LNCaP clone FGC (cell line): ENCODE measurements at places on chromosomes 12 and 14.

DNA sequence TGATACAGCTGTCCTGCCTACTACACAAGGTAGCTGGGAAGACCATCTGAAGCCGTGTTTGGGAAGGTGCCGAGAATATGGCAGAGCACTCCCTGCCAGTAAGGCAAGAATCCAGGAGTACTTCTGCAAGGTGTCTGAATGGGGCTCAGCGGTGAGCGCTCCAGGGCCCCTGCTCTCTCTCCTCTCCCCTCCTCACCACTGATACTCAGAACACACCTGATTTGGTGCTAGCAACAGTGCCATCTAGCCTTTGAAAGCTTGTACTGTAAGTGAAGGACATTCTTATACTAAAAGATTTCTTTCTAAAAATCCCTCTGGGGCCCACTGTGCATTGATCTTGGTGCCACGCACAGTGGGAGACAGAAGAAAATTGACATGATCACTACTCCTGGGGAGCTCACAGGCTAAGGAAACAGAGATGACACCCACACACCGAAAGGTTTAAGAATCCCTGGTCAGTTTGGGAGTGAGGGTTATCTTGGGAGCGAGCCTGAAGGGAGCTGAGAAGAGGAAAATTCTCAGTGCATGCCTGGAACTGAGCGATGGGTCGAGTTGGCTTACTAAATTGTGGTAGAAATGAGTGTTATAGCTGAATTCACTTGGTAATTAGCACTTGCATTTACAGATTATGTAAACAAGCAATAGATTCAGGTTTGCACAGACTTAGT lies 216.9 kb downstream of the NTF3 start:
- peak; percentile 10 for DNase-seq

- no peak for DNase-seq
Observed at GRCh38 chr14:55731881-55732498, 152.0 kb downstream of the KTN1 start.

- no peak for DNase-seq
Observed at GRCh38 chr14:102316338-102316742, 3.2 kb upstream of the ZNF839 start.

DNA sequence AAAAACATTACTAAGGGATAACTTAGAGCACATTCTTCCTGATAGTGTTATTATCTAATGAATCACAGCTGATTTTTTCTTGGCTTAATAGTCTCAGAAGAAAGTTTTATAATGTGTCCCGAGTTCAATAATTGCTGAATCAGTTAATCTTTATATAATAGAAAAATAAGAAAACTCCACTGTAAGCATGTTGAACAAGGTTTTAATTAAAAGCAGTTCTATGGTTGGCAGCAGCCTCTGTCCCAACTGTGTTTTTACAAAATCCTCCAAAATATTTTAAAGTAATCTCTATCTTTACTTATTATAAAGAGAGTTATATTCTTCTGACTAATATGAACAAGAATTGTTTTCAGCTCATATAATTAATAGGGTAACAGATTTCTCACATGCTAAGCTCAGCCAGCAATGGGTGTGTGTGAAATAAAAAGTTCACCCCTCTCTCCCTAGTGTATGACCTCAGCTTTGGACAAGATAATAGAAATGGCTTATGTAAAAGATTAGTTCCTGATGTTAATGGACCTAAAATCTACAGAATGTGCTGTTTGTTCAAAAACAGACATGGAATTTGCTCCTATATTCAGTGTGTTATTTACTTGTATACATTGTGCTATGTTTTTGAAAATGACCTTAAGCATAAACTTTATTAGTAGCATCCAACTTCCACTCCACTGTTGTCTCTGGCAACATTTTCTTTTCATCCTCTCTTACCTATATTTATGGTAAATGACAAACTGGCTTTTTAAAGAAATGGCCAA lies 67.1 kb upstream of the DCN start:
- DNase-seq, result no peak

DNA sequence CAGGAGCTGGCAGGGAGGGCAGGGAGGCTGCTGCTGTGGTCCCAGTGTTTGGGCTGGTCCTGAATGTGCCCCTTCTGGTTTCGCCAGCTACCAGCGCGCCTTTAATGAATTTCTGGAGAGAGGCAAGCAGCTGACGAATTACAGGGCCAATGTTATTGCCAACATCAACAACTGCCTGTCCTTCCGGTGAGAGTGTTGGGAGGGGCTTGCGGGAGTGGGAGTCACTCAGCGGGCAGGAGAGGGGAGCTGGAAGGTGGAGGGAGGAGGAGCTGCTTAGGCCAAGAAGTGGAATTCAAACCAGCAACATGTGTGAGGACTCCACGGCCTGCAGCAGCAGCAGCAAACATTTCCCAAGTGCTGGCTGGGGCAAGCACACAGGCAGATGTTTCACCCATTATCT lies 7.7 kb downstream of the TNFAIP2 start:
- DNase-seq, result peak; percentile 38

DNA sequence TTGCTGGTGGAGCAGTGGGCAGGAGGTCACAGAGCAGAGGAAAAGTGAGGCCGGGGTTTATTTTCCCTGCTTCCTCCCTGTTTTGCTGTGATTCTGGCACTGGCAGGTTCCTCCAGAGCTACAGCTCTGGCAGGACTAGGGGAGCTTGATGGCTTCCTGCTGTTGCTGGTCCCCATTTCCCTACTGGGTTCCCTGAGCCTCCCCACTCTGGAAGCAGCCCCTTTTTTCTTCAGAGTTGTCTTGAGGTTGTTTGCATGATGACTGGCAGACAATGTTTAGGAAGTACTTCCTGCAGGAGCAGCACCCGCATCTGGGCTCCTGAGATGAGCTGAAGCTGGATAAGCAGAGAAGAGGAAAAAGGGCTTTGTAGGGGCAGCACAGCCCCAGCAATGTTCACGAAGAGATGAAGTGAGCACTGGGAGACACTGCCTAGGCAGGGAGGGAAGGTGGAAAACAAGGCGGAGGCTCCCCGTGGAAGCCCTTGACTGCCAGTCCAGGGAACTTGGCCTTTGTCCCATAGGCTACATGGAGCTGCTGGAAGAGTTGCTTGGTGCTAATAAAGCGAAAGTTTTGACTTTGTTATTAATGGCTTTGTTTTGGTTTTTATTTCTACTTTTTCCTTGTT lies 126.9 kb downstream of the SLC38A6 start:
- no peak for DNase-seq

DNA sequence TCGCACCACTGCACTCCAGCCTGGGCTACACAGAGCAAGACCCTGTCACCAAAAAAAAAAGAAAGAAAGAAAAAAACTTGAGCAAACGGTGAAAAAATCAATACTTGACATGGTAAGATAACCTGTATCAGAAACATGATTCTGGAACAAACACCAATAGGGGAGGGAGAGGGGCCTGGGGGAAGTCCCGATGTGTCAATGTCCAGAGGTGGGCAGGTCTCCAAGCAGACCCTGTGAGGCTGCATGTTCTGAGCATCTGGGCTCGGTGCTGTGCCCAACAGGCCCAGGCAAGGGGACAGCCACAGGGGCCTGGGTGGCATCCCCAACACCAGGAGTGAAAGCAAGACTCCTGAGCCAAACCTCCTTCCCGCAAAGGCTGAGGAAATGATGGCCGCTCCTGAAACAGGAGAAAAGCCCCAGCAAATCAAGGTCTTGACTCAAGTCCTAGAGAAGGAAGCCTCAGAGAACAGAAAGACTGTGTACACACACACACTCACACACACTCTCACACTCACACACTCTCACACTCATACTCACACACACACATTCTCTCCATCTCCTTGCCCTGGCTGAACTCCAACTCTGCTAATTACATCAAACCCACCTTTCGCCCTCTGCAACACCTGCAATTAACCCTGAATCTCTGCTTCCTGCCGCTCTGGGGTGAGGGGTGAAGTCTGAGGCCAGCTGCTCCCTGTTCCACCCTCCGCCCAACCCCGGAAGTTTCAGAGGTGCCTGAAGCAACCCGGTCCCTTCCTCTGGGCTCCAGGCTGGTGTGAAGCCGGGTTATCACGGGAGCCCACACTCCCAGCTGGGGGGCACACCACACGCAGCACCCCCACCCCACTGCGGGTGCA lies 20.4 kb downstream of the CCDC88C start:
- no peak for DNase-seq

DNA sequence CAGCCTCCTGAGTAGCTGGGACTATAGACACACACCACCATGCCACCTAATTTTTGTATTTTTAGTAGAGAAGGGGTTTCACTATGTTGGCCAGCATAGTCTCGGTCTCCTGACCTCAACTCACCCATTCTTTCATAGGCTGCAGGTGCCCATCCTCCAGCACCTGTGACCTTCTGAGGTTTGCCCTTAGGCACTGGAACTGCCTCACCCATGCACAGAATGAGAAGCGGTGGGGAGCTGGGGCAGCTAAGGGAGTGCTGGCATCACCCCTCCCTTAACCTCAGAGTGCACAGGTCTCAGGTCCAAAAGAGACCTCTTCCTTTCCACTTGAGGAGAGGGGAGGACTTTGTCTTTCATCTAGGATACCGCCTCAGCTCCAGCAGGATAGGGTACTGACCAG lies 177.4 kb upstream of the CCDC198 start:
- no peak for DNase-seq

GRCh38 chr14:65291531-65291930 lies 121.0 kb upstream of the FUT8 start:
- no peak for DNase-seq

DNA sequence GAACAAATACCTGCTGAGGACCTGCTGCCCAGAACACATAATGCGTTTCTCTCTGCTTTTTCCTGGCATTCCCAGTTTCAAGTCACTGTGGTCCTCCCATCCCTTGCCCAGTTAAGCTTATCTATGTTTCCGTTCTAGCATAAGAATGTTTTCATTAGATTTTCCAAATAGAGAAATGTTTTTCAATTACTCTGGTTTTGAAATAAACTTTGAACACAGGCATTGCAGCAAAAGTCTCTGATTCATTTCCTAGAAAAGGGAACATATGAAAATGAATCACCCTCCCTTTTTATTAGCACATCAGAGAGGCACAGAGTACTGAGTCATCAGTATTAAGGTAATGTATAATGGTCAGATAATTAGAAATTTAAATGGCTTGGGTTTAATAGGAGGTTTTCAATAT lies 201.1 kb upstream of the TMEM260 start:
- no peak for DNase-seq

DNA sequence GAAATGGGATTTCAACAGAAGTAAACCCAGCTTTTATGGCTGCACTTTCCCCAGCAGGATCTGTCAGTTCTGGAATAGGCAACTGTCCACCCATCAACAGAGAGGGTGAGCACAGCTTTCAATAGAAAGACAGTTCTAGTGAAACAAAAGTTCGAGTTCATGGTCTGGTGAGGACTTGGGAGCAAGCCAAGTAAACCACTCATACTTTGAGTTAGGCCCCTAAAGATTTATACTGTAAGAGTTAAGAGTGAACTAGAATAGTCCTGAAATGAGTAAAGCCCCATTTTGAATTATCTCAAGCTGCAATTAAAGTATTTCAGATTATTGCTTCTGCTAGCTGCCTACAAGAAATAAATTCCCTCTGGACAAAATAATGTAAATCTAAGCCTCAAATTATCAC lies 82.6 kb downstream of the METTL25 start:
- DNase-seq, result no peak

DNA sequence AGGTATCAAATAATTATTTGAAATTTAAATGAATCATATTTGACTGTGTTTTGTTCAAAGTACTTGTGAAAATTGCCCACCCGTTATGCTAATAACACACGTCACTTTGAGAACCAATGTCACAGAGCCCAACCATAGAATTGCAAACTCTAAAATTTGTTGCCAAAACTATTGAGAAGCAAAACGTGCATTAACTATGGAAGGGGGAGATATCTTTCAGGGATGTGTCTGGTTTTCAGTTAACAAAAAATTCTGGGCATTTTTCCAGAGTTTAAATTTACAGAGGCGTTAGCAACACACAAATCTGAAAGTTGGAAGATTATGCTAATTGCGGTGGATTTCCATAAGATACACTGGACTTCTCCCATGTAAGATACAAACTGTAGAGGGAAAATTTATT lies 371.8 kb upstream of the E2F7 start:
- no peak for DNase-seq

GRCh38 chr14:63598807-63599206 lies 42.9 kb downstream of the WDR89 start:
- DNase-seq, result no peak

- no peak for DNase-seq
Observed at GRCh38 chr12:104553421-104553820, 96.7 kb downstream of the CHST11 start.

DNA sequence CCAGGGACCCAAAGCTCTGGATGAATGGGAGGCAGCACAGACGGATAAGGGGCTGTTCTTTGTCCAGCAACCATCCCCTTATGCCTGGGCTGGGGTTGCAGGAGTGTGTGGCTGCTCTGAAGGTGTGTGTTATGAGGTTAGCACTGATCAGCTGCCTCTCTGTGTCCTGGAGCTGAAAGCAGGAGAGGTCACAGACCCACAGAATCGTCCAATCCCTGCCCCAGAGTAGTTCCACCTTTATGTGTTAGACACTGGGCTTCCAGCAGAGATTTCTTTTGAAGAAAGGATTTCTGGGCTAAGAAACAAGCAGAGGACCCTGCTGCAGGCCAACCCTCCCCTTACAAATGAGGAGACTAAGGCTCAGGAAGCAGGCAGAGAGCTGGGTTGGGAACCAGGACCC lies 62.4 kb downstream of the ARL6IP4 start:
- no peak for DNase-seq

- DNase-seq, result no peak
Observed at GRCh38 chr14:99644723-99645544, at the start of gene HHIPL1. Gene HHIPL1, plus strand, starts transcription at chr14:99645129. Its CDS starts 79 bp downstream, at chr14:99645208.

- no peak for DNase-seq
Observed at GRCh38 chr14:58815161-58815701, 177.5 kb downstream of the DACT1 start.

DNA sequence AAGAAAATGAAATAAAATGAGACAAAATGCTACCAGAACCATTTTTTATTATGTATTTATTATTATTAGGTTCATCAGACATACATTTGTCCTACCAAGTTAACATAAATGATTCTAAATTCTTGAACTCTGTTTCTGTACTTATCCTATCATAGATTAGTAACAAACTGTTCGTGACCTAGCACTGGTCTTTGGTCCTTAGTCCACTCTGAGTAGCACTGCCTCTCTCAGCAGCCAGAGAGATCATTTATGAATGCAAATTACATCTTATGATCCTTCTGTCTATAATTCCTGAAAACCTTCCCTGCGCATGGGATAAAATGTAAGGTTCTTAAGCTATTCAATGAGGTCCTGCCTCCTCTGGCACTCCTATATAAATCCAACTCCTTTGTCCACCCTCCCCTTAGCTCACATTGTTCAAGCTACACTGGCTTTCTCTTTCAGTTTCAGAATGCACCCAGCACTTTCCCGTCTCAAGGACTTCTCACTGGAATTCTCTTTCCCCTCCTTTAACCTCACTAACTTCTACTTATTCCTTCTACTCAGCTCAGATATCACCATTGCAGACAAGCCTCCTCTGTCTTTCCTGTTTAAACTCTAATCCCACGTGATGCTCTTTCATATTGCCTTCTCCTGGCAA lies 17.1 kb downstream of the PDZRN4 start:
- no peak for DNase-seq

- DNase-seq, result no peak
Observed at GRCh38 chr14:34629344-34629656, 648 bp downstream of the SNX6 start.

GRCh38 chr14:52071675-52072074 lies 2.8 kb upstream of the NID2 start:
- DNase-seq, result no peak

GRCh38 chr14:69260861-69261564 lies 1.1 kb downstream of the GALNT16 start:
- no peak for DNase-seq

- DNase-seq, result no peak
Observed at GRCh38 chr12:103144278-103144677, 186.8 kb downstream of the ASCL1 start.
